ENCODE measurements at places on chromosomes 3 and 15. TPM values are rescaled to one million over a fixed set of nuclear protein-coding genes. Genes with fewer than 3 reads are reported as not detected.

Gene POU1F1
- not detected for polyA plus RNA-seq

Gene CNTN4
- polyA plus RNA-seq, result 0.20 TPM

Gene PAK6
- 0.24 TPM for polyA plus RNA-seq

Gene SHISA5
- polyA plus RNA-seq, result 80.2 TPM

Gene PP2D1
- not detected for polyA plus RNA-seq

Gene UBE3A
- polyA plus RNA-seq, result 14.4 TPM

Gene BHLHE40
- polyA plus RNA-seq, result 12.7 TPM

Gene PEX5L
- polyA plus RNA-seq, result not detected

Measured in spleen (tissue), 13 donors.